ENCODE measurements at places on chromosomes 5 and 9.

- no peak for DNase-seq
Observed at GRCh38 chr5:119229950-119230349, 125.9 kb upstream of the TNFAIP8 start.

DNA sequence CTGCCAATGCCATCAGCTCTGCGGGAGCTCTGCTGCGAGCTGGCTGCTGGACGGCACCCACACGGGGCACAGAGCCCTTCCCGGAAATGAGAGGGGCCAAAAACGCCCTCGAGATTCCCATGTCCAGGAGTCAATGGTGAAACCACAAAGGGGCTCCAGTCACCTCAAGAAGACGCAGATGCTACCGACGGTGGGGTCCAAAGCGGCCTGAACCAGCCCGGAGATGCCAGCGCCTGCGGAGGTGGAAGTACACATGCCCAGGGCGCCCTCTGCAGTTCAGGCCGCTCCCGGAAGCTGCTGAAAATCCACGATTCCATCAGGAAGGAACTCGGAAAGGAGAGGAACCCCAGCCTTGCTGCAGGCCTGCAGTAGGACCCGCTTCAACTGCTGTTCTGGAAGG lies 82.4 kb upstream of the SELENOP start:
- no peak for DNase-seq

- no peak for DNase-seq
Observed at GRCh38 chr5:148972396-148972795, 90.5 kb downstream of the SH3TC2 start.

DNA sequence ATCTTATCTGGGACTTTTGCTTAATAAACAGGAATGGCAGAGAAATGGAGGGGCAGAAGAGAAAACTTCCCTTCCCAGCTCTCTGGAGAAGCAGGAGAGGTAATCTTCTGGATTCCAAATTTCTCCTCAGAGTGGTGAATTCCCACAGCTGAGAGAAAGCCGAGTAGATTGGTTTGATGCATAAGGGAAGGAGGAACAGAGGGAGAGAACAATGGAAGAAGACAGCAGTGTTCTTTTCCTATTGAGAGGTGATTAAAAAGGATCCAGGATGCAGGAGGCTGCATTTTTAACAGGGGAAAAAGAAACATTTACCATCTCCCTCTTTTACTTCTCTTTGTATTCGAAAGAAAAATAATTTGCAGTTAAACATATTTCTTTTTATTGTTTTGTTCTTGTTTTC lies 13.1 kb downstream of the SH3RF2 start:
- no peak for DNase-seq

- no peak for DNase-seq
Observed at GRCh38 chr5:159240301-159240870, 22.7 kb upstream of the UBLCP1 start.

GRCh38 chr9:117737721-117738226 lies 33.6 kb downstream of the TLR4 start:
- no peak for DNase-seq

GRCh38 chr5:126645132-126645531 lies 44.4 kb downstream of the PHAX start:
- DNase-seq, result no peak

- no peak for DNase-seq
Observed at GRCh38 chr5:52504584-52505240, 283.0 kb upstream of the ITGA1 start.

GRCh38 chr5:129820-130219 lies 37.9 kb downstream of the PLEKHG4B start:
- DNase-seq, result no peak

DNA sequence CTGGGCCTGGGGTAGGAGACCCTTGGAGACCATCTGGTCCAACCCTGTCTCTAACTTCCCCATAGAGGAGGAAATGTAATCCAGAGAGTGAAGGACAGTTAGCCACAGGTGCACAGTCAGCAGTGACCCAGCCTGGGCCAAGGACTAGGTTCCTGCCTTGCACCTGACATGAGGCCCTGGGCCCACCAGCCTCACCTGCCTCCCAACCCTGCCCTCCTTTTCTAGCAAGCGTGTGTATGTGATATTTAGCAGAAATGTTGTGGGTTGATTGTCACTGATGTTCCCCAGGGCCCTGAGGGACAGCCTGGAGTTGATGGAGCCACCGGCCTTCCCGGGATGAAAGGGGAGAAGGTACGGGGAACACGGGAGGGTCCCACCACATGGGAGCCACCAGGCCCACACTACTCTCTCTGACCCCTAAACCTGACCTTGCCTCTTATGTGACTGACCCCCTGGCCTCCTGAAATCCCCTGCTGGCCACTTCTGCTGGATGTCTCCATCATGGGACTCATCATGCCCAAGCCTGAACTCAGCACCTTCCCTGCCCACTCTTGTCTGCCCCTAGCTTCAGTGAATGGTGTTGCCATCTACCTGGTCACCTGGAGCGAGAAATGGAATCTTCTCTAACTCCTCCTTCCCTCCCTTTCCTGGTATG lies 79.2 kb upstream of the TGFBR1 start:
- DNase-seq, result no peak

DNA sequence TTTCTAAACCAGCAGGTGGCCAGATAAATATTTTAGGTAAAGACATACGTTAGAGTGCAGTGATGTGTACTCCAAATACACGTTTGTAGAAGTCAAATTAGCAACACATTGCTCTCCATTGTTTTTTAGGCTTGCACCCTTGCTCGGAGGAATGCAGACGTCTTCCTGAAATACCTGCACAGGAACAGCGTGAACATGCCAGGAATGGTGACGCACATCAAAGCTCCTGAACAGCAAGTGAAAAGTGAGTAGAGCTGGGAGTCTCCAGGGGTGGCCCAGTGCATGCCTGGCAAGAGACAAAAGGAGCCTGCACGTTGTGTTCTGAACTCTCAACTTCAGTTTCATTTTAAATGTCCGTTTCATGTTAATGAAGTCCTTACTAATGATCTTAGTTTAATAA lies 207.5 kb upstream of the OTULINL start:
- DNase-seq, result no peak

GRCh38 chr5:121027636-121028035 lies 563.5 kb downstream of the PRR16 start:
- no peak for DNase-seq

DNA sequence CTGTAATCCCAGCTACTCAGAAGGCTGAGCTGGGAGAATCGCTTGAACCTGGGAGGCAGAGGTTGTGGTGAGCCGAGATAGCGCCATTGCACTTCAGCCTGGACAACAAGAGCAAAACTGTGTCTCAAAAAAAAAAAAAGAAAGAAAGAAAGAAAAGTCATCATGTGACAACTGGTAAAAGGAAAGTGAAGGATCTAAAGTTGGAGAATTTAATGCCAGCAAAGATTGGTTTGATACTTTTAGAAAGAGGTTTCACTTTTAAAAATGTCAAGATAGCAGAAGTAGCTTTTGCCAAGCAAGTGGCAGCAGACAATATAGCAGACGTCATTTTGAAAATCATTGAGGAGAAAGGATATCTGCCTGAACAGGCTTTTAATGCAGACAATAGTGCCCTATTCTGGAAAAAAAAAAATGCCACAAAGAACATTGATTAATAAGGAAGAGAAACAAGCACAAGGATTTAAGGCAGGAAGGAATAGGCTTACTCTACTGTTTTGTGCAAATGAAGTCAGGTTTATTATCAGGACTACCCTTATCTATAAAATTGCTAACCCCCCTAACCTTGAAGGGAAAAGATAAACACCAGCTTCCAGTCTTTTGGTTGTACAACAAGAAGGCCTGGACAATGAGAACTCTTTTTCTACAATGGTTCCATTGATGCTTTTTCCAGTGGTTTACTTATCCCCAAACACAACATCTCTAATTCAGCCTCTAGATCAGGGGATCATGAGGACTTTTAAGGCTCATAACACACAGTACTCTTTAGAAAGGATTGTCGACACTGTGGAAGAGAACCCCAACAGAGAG lies 12.0 kb downstream of the PKD2L2 start:
- no peak for DNase-seq

DNA sequence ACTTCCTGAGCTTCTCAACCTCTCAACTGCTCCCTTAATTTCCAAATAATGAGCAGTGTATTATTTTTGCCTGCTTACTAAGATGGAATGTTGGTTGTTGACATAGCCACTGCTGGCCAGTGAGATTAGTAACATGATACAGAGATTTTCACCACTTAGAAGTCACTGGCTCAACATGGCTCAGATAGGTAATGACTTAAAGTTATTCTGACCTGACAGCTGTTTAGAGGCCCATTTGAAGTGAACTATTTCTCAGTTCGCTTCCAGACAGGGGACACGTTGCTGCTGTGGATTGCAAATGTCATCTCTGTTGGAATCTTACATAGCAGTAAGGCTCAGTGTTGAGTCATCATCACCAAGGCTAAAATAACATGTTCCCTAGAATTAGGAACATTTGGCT lies 490.2 kb downstream of the TLE4 start:
- no peak for DNase-seq

- DNase-seq, result no peak
Observed at GRCh38 chr9:137454145-137454596, 5.0 kb downstream of the NSMF start.

DNA sequence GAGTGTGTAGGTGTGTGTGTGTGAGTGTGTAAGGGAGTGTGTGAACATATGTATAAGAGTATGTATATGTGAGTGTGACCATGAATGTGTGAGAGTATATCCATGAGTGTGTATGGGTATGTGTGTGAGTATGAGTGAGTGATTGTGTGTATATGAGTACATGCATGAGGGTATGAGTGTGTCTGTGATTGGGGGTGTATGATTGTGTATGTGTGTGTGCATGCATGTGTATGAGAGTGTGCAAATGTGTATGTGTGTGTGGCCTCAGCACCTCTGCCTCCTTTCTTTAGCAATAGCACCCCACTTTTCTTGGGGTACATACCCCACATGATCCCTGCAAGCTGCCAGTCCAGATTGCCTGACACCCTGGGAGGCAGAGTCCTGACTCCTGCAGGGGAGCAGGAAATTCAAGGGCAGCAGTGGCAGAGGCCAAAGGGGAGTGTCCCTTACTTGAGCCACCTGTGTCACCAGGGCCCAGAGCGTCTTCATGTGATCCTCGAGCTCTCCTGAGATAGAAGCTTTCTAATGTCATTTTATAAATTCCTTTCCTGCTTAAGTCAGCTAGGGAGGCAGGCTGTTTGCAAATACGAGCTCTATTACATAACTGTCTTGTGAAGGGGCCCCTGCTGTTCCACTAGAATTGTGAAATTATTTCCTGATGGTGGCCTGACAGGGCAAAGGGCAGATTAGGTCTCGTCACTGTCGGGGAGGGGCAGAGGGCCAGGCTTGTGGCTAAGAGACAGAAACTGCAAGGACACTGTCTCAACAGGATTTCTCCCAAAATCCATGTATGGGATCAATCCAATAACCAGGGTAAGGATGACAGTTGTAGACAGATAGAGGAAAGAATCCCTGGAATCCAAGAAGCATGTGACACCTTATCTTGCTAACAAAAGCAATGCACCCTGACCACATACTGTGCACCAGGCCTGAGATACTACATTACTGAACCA lies 389.1 kb downstream of the GADD45G start:
- DNase-seq, result no peak

- no peak for DNase-seq
Observed at GRCh38 chr5:107857785-107858184, 187.0 kb upstream of the EFNA5 start.

Data from stimulated activated CD4-positive, alpha-beta T cell treated with anti-CD3 and anti-CD28 coated beads, Interleukin-4, amount 100 ng/mL, for 48 hours (primary cell).